ENCODE measurements at places on chromosomes 4 and X.

- no peak for DNase-seq
Observed at GRCh38 chr4:40201898-40202297, 5.1 kb downstream of the RHOH start.

DNA sequence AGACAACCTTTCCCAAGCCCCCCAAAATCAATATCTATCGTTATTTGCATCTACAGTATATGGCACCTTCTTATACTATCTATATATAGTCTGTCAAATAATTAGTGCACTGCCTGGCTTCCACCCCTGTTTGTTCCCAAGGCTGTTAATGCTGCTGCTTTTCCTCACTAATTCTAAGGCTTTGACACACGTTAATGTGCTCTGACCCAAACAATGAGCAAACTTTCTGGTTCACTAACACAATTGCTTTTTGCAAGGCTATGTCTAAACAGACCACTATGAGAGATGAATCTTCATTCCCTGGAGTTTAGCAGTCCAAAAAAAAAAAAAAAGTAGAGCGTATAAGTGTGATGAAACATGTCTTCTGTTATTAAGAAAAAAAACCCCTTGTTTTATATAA is 360.9 kb upstream of the AGA start:
- no peak for DNase-seq

- DNase-seq: no peak
Observed at GRCh38 chrX:154036513-154036912, 16.8 kb upstream of the IRAK1 start.

- DNase-seq: no peak
Observed at GRCh38 chr4:189200353-189200752, 740.3 kb upstream of the FRG1 start.

- no peak for DNase-seq
Observed at GRCh38 chr4:128649575-128650205, 159.8 kb upstream of the JADE1 start.

GRCh38 chr4:1537410-1538095 is 131.3 kb upstream of the NKX1-1 start:
- no peak for DNase-seq

GRCh38 chr4:99483636-99484035 is 27.2 kb upstream of the C4orf17 start:
- peak; percentile 8 for DNase-seq
